ENCODE measurements at places on chromosomes 2 and 18.

DNA sequence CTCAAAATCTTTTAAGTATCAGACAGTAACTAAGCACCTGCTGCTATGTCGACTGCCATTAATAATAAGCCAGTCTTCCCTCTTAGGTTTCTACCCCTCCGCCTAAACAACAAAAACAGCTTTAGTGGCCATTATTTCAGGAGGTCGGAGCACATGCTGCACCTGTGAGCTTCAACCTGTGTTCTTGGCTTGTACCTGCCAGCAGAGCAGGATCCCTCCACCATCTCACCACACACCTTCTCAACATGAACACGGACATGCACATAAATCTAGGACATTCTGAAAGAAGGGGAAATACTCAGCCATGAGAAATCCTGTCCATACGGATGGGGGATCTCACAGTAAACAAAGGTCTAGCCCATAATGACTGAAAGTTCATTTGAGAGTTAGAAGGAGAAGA lies 3.7 kb downstream of the CYB5A start:
- DNase-seq, result no peak

GRCh38 chr2:121860033-121860757 lies 104.7 kb downstream of the TSN start:
- DNase-seq, result peak; percentile 59

- DNase-seq, result no peak
These were observed 160.8 kb downstream of the COL6A3 start for GRCh38 chr2:237253046-237253702.

DNA sequence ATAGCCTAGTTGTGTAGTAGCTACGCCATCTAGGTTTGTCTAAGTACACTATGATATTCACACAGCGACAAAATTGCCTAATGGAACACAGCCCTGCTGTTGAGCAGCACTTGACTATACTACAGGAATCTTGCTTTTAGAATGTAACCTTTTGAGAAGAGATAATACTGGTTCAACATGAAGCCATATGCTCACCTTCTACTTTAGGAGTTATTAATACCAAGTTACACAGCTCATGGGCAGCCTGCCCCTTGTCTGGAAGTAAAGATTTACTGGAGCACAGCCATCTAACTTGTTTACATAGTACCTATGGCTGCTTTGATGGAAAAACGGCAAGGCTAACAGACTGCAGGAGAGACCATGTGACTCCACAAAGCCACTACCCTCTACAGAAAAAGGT lies 174.8 kb downstream of the DYM start:
- no peak for DNase-seq

GRCh38 chr2:179513181-179513580 lies 248.5 kb upstream of the SESTD1 start:
- no peak for DNase-seq
